ENCODE measurements at places on chromosomes 7 and 10.

DNA sequence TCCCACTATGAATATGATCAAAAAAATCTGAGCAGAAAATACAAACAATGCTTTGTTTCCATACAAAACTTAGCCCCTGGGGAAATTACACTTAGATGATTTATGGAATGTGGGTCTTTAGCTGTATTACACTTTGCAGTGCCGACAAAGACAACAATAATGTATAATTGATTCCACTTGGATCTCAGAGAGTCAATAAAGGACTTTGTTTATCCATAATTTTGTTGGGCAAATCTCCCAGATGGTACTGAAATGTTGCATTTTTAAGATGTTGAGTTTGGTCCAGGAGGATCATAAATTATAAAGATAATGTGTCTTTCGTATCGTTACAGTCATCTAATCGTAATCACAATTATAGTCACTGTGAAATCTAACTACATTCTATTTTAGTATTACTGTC is 66.9 kb upstream of the DOCK1 start:
- DNase-seq = no peak

- no peak for DNase-seq
Observed at GRCh38 chr7:99992330-99993038, 16.7 kb upstream of the AZGP1 start.

DNA sequence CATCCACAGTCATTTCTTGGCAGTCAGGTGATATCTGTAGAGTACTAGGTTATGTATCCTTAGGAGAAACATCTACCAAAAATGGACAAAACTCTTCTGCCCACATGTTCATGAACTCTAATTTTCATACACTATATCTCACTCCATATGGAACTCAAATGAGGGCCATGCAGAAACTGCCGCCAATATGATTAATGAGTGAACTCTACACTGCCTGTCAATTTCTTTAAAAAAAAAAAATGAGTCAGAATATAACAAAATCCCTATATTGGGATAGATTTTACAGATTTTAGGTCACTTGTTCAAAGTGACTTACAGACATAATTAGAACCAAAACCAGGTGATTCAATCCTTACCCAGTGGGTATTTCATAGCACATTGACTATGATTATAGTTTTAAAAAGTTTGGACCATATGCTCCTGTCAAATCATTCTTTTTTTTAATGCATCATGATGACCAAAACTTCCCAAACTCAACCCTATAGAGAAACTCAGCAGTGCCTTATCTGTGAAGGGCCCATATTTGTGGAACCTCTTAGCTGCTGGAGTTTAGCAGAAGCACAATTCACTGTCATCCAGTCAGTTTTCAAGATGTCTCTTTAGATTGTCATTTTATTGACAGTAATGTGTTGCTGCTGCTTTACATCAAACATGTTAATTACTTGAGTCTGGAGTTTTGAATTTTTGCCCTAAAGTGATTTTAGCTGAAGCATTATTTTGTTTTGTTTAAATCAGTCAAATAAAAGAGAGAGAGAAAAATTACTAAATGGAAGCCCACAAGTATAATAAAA is 11.1 kb downstream of the LRRN3 start:
- no peak for DNase-seq

- no peak for DNase-seq
Observed at GRCh38 chr7:7821517-7821916, 103.1 kb upstream of the RPA3 start.

- no peak for DNase-seq
Observed at GRCh38 chr10:125407000-125407502, 246.7 kb upstream of the CTBP2 start.

DNA sequence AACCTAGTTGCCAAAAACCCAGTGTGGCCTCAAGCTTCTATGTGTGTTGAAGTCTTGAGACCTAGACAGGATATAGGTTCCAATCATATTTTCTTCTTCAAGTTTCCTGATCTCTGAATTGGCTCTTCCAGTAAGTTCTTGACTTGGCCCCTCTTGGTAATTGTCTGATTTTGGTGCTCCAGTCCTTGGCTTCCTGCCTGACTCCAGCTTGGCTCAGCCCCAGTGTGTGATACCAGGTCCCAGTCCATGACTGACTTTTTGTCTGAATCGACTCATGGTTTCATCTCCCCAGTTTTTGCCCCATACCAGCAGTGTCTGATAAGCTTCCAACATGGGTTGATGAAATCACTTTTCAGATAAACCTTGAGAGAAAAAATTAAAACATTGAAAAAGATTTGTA is 72.3 kb downstream of the FAS start:
- peak; percentile 68 for DNase-seq

- DNase-seq = no peak
Observed at GRCh38 chr7:40525764-40526163, 391.0 kb downstream of the SUGCT start.

GRCh38 chr7:972676-973309 is 2.6 kb downstream of the COX19 start:
- no peak for DNase-seq

DNA sequence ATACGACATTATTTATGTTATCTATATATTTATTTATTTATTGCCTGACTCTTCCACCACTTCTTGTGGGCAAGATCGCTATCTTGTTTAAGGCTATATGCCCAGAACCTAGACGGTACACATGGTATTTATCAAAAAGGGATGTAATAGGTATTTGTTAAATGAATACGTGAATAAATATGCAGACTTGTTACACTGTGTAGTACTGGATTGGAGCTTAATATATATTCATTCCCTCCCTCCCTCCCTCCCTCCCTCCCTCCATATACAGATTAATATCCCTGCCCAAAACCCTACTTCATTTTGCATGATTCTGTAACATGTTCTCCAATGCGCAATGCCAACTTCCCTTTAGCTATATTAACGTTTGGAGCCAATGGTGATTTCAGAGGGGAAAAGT is 1273.7 kb upstream of the AUTS2 start:
- no peak for DNase-seq

DNA sequence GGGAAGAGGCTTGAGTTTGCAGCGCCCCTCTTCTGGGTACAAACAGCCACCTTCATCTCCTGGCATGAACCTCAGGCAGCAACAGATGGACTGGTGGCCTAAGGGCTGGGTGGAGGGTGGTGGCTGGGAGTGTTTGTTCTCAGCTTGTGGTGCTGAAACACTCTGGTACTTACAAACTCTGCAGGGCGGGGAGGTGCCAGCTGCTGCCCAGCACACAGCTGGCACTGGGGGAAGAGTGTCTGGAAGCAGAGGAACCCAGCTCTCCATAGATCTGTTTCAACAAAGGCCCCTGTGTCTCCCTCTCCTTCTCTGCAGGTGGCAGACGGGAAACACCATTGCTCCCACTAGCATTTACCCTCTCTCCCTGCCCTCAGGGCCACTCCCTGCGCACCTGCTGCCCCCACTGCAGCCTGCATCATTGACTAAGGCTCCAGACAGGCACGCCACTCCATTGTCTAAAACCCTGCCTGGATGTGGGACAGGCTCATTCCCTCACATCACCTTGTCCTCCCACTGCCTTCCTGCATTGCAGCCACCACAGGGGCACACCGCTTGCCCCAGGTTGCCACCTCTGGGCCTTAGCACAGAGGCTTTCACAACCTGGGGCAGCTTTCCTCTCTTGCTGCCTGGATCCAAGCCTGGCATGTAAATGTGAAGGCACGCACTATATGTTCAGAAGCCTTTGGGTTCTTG is 6.5 kb downstream of the ARHGAP22 start:
- DNase-seq = no peak

DNA sequence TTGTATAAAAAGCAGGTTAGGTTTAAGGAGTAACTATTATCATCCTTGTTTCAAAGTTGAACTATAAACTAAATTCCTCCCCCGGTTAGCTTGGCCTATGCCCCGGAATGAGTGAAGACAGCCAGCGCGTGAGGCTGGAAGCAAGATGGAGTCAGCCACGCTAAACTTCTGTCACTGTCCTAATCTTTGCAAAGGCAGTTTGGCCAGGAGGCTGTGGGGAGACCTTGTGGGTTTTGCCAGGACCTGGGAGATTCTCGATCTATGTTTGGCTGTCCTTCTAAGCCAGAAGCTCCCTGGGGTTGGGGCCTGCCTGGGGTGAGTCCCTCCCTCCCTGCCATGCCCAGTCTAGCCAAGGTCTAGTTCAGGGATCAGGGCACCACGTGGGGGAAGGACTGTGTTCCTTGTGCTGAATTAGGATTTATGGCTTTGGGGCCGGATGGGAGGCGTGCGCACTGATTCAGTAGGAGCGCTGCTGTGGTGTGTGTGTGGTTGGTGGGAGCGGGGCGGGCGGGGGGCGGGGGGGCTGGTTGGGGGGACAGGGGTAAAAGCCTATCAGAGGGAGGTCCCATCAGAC is 871 bp upstream of the GTF2IRD1 start:
- DNase-seq = peak; percentile 10

- DNase-seq = no peak
Observed at GRCh38 chr7:126790763-126791162, 462.0 kb downstream of the GRM8 start.

DNA sequence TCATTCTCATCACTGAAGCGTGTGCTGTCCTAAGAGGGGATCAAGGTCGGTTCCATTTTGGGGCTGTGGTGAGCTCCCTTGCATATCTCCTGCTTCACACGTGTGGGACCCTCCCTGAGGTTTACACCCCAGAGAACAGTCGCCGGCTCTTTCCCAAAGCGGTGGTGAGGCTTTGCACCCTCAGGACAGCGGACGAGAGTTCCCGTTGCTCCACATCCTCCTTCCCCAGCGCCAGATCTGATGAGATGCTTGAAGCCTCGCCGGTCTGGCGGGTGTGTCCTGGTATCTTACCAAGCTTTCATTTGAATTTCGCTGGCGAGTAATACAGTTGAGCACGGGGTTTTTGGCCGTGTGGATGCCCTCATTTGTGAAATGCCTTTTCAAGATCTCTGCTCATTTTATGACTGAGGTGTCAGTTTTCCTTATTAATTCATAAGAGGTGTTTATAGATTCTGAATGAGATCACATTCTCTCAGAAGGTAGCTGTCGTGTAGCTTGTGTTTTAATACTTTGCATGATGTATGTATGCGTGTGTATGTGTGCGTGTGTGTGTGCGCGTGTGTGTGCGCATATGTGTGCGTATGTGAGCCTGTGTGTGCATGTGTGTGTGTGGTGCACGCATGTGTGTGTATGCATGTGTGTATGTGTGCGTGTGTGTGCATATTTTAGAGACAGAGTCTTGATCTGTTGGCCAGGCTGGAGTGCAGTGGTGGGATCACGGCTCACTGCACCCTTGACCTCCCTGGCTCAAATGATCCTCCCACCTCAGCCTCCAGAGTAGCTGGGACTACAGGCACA is 30.7 kb downstream of the ELFN1 start:
- DNase-seq = no peak

DNA sequence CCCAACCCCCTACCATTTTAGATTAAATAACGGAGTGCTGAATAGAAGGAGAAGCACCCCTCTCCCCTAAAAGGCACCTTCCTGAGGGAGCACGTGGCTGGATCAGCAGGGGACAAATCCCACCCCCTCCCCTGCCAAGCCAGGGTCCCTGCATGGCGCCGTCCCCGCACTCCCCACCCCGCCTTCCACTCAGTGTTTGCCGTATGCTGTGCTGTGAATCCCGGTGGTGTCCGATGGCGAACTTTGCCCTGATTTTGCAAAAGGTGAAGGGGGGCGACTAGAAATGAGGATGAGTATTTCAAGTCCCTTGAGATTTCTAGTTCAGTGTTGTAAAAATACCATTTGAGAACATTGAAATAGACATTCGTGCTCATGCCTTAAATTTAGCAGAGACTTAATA is 83.5 kb upstream of the SH2B2 start:
- no peak for DNase-seq

DNA sequence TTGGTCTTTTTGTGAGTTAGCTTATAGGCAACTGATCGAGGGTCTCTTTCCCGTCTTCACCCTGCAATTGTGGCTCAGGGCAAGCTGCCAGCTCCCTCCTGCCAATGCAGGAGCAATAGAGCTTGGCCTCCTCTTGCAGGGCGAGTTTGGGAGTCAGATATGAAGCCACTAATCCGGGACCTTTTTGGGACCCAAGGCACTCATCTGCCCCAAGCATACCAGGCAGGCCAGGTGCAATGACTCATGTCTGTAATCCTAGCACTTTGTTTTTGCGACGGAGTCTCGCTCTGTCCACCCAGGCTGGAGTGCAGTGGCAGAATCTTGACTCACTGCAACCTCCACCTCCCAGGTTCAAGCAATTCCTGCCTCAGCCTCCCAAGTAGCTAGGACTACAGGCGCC is 21.1 kb downstream of the LIMK1 start:
- no peak for DNase-seq

DNA sequence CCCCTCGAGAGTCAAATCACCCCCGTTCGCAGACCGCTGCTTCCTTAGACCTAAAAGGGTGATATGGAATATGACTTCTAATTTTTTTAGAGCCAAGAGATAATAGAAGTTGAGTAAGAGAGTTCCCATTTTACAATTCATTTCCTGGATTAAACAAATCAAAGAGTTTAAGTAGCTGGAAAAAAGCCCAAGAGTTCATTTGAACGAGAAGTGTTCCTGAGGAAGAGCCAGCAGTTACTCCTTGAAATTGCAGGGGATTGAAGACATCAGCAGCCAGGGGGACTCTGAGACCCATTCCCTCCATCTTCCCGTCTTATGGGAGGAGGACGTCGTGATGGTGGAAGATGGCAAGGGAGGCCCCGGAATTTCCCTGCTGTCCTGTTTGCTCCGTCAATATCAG is 277.0 kb downstream of the WDR11 start:
- DNase-seq = no peak

DNA sequence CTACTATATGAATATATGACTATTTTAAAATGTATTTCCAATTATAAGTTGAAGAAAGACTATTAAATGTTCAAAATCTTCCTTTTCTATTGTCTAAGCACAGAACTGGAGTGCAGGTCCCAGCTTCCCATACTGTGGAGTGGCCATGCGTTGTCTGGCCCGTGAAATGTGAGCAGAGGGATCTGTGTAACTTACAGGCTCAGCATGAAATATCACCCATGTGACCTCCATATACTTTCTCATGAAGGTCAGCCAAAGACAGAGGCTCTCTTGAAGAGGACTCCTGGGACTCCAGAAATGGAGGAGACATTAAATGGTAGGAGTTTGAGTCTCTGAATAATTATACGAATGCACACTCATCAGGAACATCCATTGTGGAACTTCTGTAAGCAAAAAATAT is 92.4 kb upstream of the CAV2 start:
- DNase-seq = no peak

DNA sequence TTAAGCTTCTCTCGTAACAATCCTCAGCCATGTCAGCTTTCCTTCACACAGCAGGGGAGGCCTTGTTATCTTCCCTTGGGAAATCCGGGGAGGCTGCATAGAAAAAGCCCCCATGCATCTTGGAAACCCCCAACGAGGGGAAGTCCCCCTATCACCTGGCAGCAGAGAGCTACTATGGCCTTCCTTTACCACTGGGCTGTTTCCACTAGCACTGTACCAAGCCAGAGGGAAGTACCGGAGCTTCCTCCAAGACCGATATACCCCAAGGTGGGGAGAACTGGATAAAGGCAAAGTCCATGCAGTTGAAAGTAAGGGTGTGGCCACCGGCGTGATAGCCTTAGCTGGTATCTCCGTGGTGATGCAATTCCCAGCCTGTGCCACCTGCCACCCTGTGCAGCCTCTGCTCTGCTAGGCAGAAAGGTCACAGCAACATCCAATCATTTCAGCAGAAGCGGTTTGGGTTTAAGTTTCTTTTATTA is 4.4 kb upstream of the CLIP2 start:
- DNase-seq = no peak

- no peak for DNase-seq
Observed at GRCh38 chr7:157977306-157977705, 610.3 kb downstream of the PTPRN2 start.

GRCh38 chr7:85452674-85453073 is 265.8 kb upstream of the SEMA3D start:
- no peak for DNase-seq

GRCh38 chr10:78581133-78581694 is 487.6 kb upstream of the ZMIZ1 start:
- DNase-seq = no peak

- no peak for DNase-seq
Observed at GRCh38 chr10:70283445-70284399, at the start of gene NPFFR1. Gene NPFFR1 (minus strand): TSS chr10:70284004. CDS start chr10:70283676, 328 bp downstream.
